ENCODE measurements at places on chromosomes 16 and 17. TPM values are rescaled to one million over a fixed set of nuclear protein-coding genes. Genes with fewer than 3 reads are reported as not detected.

Gene ZNF287
- 5.4 TPM for total RNA-seq

Gene MMP2
- total RNA-seq = 1,311 TPM

Gene PPP1R27
- under 0.01 TPM for total RNA-seq

Gene KLHL36
- total RNA-seq = 83.1 TPM

Gene CCP110
- total RNA-seq = 14.1 TPM

Gene PERCC1
- total RNA-seq = not detected

Gene LYZL6
- total RNA-seq = not detected

Gene OR1A1
- not detected for total RNA-seq

Gene PMP22
- 74.0 TPM for total RNA-seq

Gene GPRC5C
- 14.6 TPM for total RNA-seq

Gene C17orf67
- total RNA-seq = 1.7 TPM

Gene AANAT
- not detected for total RNA-seq

Gene JPH3
- total RNA-seq = not detected

Gene PRKCB
- under 0.01 TPM for total RNA-seq

Gene OR3A3
- total RNA-seq = not detected

Gene KRTAP9-2
- total RNA-seq = not detected

Gene GJD3
- total RNA-seq = 3.9 TPM

Gene NPTX1
- 31.2 TPM for total RNA-seq

Gene SPNS2
- under 0.01 TPM for total RNA-seq

Gene HOXB4
- total RNA-seq = 8.9 TPM

Gene RFFL
- total RNA-seq = 10.1 TPM

Gene RSAD1
- total RNA-seq = 28.4 TPM

Gene KRT27
- not detected for total RNA-seq

Gene XYLT1
- total RNA-seq = 21.8 TPM

Gene MT2A
- 76.5 TPM for total RNA-seq

Gene DOK4
- total RNA-seq = 12.6 TPM

Gene GPR179
- under 0.01 TPM for total RNA-seq

Gene ABCA3
- 1.5 TPM for total RNA-seq

Gene SLC12A3
- total RNA-seq = not detected

Gene CCL1
- total RNA-seq = not detected

Gene KRTAP4-5
- not detected for total RNA-seq

Gene PRSS53
- total RNA-seq = 1.0 TPM

Gene ZG16
- total RNA-seq = not detected

Gene KRT23
- total RNA-seq = not detected

Gene ITGAE
- total RNA-seq = 15.9 TPM

Gene NAA60
- total RNA-seq = 9.2 TPM

Gene TMEM231
- total RNA-seq = 4.1 TPM

Gene SLC16A3
- total RNA-seq = 99.4 TPM

Gene NRN1L
- 0.17 TPM for total RNA-seq

Gene TNFRSF12A
- total RNA-seq = 196 TPM

Gene LRRC37A
- 1.0 TPM for total RNA-seq

Gene KIF22
- total RNA-seq = 4.4 TPM

Gene IGFBP4
- 312 TPM for total RNA-seq

Gene CALB2
- 1.3 TPM for total RNA-seq

Gene CDK3
- total RNA-seq = 1.3 TPM

Gene SAT2
- total RNA-seq = 54.3 TPM

Gene ZSCAN10
- not detected for total RNA-seq

Gene NXN
- 53.8 TPM for total RNA-seq
